Stimulated activated CD4-positive, alpha-beta T cell treated with anti-CD3 and anti-CD28 coated beads, TNF-alpha, amount 100 ng/mL, for 1 hour (primary cell): ENCODE measurements at places on chromosomes 13 and 19.

- no peak for DNase-seq
Observed at GRCh38 chr13:83878691-83879430, 3.4 kb downstream of the SLITRK1 start.

- no peak for DNase-seq
Observed at GRCh38 chr19:21492947-21493906, 12.2 kb upstream of the ZNF429 start.

DNA sequence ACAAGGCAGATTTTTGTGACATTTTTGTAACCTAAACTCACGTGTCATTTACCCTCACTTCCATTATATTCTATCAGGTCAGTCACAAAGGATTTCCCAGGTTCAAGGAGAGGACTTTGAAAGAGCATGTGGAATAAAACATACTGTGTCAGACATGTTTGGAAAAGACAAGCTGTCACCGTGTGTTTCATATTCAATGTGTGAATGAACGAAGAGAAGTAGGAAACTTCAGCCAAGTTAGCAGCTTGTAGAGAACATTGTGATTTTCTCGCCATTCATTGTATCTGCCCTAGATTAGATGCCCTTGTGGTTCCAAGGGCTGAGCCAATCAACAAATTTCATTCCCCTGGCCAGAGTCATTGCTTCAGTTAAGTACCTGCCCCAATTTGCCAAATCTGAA is 2288.9 kb upstream of the PCDH20 start:
- DNase-seq: no peak

DNA sequence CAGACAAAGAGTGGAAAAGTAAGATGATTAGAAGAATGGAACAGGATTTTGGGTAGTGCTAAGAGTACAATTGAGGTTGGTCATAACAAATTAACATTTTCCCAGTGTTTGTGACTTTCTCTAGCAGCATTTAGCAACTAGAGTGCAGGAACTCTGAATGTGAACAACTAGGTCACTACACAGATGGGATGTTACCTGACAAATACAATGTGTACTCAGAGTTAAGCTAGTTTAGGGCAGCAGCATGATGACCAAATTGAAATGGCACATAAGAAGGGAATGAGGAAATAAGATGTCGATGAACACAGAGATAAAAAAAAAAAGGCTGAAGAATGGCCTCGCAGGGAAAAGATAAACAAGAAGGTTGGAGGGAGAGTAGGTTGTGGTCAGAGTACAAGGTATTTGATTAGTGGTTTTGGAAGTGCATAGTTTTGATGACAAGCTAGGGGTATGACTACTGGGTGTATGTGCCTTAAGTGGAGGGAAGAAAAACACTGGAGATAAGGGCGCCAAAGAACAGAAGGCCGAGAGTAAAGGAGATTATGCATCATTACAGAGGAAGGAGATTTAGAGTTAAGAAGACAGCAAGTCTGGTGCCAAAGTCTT is 381.1 kb downstream of the FGF14 start:
- DNase-seq: no peak

- DNase-seq: no peak
Observed at GRCh38 chr19:8451885-8452284, 7.1 kb downstream of the HNRNPM start.

GRCh38 chr19:12064590-12065538 is at the start of gene ZNF844:
Gene ZNF844, plus strand, starts transcription at chr19:12064731. Its CDS starts 143 bp downstream, at chr19:12064874.
- peak; percentile 26 for DNase-seq

GRCh38 chr13:38090913-38091312 is 221.3 kb upstream of the TRPC4 start:
- DNase-seq: no peak

DNA sequence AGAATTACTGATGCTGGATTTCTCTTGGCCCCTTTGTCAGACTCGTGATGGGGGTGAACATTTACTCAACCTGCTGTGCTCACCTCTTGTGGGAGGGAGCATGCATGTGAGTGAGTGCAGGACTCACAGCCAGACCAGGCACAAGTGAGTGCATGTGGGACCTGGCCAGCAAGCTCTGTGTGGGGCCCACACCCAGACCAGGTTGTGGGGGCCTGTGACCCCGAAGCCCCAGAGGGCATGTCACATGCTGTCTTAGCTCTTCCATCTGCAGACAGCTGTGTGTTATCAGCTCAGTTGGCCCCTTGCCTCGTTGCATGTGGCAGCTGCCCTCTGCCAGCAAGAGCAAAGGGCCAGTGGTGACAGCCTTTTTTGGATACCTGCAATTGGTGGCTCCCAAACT is 614.4 kb downstream of the GPC5 start:
- DNase-seq: no peak

GRCh38 chr13:62418872-62419271 is 1003.2 kb upstream of the PCDH20 start:
- no peak for DNase-seq

DNA sequence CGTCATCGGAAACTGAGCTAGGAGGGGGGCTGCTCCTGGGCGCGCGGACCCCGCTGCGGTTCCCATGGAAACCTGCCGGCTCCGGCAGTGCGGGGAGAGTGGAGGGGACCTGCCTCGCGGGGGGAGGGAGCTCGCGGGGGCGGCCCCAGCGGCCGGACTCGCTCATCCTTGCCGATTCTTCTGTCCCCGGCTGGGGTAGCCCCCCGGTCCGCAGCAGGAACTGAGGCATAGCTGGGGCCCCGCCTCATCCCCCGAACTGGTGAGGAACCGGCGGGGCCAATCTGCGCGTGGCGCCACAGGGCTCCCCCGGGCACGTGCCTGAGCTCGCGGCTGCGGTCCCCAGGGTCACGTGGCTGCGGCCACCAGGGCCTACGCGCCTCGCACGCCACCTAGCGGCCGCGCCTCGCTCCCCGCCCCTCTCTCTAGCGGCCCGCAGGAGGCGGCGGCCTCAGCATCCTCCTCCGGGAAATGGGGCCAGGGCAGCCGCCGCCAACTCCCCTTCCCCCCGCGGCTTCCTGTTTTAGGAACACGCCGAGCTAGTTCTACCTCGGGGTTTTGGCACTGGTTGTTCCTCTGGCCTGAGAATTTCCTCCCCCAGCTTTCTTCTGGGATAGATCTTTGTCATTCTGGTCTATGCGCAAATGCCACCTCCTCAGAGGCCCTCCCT is 1.7 kb upstream of the ELAVL3 start:
- peak; percentile 77 for DNase-seq

DNA sequence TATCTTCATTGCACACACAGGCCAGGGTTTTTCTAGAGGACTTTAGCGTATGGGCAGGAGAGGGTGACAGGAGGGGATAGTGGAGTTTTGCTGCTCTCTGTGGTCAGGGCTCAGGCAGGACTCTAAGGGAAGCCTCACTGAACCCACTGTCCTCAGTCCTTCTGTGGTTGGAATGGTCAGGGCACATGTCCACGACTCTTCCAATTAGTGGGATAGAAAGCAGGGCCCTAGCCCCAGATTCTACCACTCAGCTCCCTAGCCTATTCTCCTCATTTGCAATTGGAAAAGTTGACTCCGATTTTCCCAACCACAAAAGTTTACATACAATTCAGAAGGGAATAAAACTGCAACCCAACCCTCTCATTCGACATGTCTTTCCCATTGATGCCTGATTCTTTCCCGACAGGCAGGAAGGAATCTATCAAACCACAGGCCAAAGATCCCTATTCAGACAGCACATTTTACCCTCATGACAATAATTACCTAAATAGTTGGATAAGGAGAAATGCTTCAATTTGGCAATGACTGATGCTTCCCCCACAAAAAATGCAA is 38.2 kb downstream of the TGDS start:
- DNase-seq: no peak

GRCh38 chr19:17544418-17544817 is 11.0 kb upstream of the COLGALT1 start:
- no peak for DNase-seq

DNA sequence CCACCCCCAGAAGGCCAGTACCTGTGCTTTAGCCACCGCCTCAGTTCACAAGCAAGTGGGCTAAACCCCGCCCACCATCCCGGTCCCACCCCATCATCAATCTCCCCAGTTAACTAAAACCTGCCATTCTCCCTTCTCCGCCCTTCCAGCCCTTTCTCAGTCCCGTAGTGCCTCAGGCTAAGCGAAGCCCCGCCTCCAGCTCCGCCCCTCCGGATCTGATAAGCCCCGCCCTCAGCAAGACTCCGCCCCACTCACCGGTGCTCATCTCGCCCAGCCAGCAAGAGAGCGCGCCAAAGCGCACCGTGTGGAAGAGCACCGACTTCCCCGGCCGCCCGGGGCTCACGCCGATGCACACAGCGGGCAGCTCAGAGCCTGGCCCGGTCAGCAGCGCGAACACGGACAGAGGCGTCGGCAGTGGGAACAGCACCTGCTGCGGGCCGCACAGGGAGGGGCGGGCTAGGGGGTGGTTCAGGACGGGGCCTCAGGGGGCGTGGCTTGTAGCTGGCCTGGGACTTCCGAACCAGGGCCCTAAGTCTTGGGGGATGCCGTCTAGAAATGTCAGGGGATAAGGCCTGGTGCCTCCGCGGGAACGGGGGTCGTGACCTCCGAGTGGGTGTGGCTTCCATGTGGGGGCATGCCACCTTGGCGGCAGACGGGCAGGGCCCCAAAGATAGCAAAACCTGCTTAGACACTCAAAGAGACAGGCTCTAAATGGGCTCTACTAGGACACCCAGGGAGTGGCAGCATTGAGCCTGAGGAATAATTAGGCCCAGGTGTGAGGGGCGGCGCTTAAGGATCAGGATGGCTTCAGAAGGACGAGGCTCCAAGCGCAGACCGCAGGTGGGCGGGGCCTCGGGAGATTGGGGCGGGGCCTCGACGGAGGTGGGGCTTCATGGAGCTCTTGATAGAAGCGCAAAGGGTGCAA is 21.4 kb downstream of the MAP4K1 start:
- no peak for DNase-seq

GRCh38 chr13:113417836-113418721 is 35.2 kb downstream of the ADPRHL1 start:
- DNase-seq: no peak

- no peak for DNase-seq
Observed at GRCh38 chr19:55216461-55217198, 7.3 kb upstream of the PTPRH start.

DNA sequence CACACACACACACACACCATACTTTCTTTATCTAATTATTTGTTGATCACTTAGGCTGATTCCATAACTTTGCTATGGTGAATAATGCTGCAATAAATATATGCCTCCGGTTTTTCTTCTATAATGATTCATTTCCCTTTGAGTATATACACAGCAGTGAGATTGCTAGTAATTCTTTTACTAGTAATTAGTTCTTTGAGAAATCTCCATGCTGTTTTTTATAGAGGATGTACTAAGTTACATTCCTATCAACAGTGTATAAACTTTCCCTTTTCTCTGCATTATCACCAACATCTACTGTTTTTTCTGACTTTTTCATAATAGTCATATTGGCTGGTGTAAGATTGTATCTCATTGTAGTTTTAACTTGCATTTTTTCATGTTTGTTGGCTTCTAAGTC is 1405.1 kb downstream of the PCDH9 start:
- DNase-seq: no peak

DNA sequence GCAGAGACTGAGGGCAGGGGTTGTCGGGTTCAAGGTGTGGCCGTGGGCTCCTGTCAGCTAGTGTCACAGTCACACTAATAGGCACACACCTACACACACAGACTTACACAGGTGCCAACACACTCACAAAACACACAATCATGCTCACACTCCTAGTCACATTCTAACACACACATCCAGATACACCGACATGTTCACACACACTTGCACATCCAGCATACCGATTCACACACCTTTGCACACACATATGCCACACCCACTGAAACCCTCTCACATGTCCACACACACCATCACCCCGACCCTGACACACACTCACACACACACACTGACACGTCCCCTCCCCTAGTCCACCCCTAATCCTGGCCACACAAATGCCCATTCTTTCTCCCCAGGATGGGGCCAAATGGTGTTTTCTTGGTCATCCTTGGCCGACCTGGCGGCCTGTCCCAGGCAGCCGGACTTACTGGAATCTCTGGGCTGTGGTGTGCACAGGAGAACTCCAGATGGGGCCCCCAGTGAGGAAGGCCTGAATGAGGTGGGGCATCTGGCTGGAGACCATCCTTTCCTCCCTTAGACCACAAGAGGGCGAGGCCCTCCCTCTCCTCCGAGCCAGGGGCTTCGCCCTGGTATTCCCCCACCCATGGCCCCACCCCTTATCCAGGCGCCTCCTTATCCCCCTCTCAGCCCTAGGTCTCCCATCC is 19.1 kb upstream of the PNMA8B start:
- no peak for DNase-seq

- DNase-seq: no peak
Observed at GRCh38 chr13:98175043-98175442, 2.0 kb downstream of the RNF113B start.

GRCh38 chr19:55605637-55606470 is at the start of gene ZNF865:
Gene ZNF865, plus strand, starts transcription at chr19:55605647. Its CDS starts 7,972 bp downstream, at chr19:55613619.
- no peak for DNase-seq

- no peak for DNase-seq
Observed at GRCh38 chr13:101289764-101290163, 126.5 kb downstream of the NALCN start.

- no peak for DNase-seq
Observed at GRCh38 chr19:28971049-28971448, 241.9 kb downstream of the UQCRFS1 start.

DNA sequence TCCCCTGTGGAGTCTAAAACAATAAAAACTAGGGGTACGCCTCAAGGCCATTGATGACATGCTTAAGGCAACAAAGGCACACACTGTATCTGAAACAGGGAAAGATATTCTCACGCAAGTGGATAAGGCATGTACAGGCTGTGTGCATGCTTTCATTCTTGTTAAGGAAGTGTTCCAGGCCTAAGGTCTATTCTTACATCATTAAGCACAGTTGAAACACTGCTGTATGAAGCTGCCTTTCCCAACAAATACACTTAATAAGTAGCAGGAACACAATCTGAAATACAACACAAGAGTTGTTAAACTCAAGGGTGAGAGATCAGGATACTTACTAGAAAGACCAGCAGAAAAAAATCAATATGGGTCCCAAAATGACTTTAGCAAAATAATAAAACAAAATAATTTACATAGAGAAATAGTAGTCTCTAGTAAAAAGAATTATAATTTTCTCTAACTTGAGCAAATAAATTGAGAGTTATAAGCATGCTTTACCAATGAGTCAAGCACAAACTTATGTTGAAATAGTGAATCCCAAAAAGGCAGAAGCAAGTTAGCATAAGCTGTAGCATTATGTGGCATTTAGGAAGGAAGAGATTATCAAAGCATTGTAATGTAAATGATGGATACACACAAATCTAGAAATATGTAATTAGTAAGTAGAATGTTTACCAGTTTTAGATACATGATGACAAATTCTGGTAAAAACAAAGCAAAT is 796.9 kb downstream of the SLITRK1 start:
- no peak for DNase-seq

DNA sequence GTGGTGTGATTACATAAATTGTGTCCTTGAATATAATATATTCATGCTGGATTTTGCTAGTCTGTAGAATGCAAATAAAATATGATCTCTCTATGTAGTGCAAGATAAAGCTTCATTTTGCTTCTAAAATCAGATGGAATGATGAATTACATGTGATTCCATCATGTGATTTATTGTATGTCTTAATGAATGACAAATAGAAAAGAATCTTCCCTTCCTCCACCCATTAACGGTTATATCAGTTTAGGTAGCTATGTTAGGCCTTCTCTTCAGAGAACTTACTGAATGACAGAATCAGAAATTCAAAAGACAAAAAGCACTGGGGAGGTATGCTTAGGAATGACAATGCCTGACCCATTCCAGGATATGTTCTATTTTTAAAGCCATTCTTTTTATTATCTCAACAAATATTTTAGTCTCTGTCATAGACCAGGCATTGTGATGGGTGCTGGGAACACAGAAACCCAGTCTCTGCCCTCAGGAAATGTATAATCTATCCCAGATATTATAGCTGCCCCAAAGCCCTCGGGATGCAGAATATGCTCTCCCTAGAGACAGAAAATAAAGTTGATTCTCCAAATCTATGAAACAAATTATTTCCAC is 90.6 kb downstream of the TEX26 start:
- no peak for DNase-seq
